ENCODE measurements at places on chromosomes 1 and 21.

DNA sequence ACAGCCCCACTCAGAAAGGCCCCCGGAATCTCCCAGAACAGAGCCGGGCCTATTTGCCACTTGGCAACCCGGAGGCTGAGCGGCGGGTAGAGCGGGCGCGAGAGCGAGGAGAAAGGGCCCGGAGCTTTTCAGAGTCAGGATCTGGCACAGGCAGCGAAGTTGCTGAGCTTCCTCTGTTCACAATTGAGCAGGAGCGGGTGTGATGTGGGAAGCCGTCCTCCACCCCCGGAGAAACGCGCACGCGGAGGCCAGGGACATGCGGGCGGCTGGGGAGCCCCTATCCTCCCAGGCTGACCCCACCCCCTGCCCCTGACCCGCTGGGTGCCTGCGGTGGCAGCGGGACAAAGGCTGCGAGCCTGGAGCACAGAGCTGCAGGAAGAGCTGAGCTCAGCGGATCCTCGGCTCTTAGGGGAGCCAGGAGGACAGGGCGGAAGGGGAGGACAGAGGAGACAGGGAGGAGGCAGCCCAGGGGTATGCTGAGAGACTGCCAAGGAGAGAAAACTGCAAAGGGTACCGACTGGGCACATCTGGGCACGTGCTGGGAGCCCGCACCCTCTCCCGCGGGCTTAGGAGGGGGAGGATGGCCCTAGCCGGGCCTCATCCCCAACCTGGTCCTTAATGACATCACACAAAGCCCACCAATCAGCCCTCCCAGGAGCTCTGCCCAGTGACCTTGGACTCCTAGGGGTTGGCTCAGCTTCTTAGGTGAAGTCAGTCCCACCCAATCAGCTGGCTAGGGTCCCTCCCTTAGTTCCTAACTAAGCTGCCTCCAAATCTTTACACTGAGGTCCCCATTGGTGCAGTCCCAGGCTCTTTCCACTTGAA is 9.3 kb downstream of the KIF21B start:
- no peak for DNase-seq

- no peak for DNase-seq
These were observed 310.0 kb downstream of the LMO4 start for GRCh38 chr1:87638636-87639035.

DNA sequence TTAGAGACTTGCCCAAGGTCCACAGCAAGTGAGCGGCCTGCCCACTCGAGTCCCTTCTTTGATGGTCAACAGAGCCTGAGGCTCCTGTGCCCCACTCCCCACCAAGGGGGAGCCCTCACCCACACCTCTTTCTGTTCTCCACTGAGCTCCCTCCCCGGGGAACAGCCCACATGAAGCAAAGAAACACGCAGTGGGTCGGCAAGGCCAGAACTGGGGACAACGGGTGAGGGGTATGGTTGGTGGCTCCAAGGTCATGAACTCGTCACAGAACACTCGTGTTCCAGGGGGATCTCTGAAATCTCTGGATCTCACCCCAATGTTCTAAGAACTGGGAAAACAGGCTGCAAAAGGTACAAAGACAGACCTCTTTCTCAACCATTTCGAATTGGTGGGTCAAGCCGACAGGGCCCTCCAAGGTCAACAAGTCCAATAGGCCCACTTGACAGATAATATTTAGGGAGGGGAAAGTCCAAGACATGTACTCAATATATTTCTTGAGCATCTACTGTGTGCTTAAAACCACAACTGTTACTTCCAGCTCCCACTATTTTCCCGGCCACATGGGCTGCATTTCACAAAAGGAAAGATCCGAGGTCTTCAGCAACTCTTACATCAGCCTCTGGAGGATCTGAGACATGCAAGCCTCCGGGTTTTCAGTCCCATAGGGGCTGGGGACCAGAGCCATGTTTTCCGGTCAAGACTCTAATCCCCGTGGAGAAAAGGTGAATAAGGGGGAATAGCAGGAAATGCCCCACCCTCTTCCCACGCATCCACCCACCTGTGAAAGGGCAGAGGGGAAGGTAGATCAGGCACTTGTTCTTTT is 1.1 kb upstream of the RAP1GAP start:
- no peak for DNase-seq

GRCh38 chr1:59506952-59507351 is 210.1 kb downstream of the FGGY start:
- DNase-seq, result no peak

DNA sequence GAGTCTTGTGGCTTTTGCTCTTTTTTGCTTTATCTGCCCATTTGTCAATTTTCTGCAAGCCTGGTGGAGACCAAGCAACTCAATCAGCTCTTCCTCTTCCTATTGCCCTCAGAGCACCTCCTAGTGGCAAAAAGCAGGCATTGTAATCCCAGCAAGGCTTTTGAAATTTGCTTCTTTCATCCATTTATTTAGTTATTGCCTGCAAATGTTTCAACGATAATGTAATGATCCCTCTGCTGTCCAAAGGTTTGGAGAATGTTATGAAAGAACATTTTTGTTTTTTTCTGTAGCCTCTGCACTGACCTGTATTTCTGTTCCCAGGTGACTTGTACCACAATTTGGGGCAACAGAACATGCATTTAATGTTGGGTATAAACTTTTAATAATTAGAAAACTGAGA is 127.8 kb downstream of the GABPA start:
- no peak for DNase-seq

DNA sequence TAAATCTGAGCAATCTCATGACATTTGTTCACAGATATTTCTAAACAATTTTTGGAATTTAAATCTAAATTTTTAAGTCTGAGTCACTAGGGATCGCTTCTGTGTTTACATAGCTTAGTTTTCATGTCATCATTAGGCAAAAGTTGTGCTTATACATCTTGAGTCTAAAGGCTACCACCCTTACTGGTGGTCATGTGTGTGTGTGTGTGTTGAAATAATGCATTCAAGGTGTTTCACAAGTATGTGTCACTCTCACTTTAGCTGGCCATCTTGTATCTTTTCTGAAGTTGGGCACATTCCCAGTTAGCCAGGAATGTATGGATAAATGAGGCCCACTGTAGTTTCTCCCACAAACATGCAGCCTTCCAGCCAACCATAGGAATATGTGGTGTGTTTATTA is 1162.5 kb upstream of the PRMT6 start:
- no peak for DNase-seq

GRCh38 chr1:26787381-26787705 is 407 bp upstream of the PIGV start:
- no peak for DNase-seq

- DNase-seq, result no peak
These were observed 158.5 kb downstream of the TSEN15 start for GRCh38 chr1:184210031-184210430.

- DNase-seq, result no peak
These were observed 30.2 kb upstream of the SELENON start for GRCh38 chr1:25769625-25770383.

DNA sequence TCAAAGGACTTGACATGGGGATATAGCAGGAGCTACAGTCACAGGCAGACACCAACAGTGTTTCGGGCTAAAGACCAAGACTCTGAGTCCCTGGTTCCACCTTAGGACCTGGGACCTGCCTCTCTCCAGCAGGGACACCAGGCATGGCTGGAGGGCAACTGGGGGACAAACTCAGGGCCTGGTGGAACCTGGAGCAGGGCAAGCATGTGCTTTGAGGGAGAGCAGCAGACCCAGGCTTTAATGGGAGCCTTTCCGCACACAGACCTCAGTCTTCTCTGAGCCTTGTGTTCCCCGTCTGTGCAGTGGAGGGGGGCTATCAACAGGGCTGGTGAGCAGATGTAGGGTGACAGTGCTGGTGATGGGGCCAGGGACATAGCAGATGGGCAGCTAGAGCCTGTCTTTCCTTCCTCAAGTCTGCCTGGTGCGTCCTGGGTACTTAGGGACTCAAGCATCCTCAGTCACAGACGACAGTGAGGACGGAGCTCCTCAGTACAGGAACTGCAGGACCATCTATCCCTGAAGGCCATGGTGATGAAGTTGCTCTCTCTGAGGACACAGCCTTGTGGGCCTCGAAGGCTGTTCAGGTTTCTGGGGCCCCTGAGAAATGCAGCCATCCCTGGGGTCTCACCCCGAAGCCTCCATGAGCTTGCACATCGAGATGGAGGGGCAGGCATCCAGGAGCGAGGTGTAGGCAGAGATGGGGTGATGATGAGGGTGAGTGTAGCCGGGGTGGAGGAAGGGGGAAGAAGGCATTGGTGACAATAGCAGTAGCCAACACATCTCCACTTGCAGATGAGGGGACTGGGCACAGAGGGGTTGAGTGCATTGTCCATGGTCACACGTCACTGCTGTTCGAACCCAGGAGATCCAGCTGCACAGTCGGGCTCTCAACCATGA is 593.4 kb downstream of the PTPRU start:
- DNase-seq, result no peak

- DNase-seq, result no peak
These were observed 39.5 kb downstream of the PTPRC start for GRCh38 chr1:198678301-198678836.

DNA sequence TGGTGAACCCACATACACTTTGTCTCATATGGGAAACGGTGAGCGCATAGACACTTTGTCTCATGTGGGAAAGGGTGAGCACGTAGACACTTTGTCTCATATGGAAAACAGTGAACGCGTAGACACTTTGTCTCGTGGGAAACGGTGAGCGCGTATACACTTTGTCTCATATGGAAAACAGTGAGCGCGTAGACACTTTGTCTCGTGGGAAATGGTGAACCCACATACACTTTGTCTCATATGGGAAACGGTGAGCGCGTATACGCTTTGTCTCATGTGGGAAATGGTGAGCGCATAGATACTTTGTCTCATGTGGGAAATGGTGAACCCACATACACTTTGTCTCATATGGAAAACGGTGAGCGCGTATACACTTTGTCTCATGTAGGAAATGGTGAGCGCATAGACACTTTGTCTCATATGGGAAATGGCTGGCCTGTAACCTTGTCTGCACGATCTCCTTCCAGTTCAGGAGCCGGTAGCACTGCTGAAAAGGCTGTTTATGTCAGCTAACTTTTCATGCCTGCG is 50.7 kb upstream of the TRAPPC10 start:
- DNase-seq, result no peak

DNA sequence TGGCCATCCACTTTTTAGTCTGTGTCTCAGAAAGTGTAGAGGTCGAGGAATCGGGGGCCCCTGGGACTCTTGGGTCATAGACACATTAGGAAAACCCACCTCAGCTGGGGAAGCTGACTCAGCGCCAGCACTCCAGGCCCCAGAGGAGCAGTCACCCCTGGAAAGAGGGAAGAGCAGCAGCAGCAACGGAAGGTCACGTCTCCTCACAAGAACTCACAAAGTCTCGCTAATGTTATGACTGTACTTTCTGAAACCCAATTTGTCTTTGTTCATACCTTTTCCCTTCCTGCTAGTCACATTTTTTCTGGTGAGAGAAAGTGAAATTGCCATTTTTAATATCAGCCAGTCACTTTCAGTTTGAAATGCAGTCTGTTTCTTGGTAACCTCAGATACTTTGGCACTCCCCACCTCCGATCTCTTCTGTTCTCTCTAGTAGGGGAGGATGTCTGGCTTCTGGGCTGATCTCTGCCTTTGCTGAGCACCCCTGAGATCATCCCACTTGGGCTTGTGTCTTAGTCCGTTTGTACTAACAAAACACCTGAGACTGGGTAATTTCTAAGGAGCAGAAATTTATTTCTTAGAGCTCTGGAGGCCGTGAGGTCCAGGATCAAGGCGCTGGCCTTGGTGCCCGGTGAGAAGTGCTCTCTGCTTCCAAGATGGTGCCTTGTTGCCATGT is 6.0 kb upstream of the NLRP3 start:
- no peak for DNase-seq

DNA sequence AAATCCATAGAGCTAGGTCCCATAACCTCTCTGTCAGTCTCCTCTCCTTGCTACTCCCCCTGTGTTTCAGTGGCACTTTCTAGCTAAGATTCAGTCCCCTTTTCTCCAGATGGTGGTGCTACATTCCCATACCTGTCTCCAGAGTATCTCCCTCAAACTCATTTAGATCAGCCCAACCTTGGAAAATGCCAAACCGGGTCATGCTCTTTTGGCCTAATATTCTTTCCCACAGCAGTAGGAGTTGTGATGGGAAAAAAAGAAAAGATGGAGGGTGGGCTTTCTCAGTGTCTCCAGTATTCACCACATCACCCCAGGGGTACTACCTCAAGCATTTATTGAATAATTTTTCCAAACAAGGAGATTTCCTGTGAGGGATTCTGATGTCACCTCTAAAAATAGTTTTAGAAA is 3.2 kb upstream of the RXFP4 start:
- no peak for DNase-seq

GRCh38 chr1:70063861-70064260 is 141.5 kb downstream of the LRRC40 start:
- DNase-seq, result no peak

GRCh38 chr1:222275001-222275728 is 272.7 kb downstream of the HHIPL2 start:
- DNase-seq, result no peak

DNA sequence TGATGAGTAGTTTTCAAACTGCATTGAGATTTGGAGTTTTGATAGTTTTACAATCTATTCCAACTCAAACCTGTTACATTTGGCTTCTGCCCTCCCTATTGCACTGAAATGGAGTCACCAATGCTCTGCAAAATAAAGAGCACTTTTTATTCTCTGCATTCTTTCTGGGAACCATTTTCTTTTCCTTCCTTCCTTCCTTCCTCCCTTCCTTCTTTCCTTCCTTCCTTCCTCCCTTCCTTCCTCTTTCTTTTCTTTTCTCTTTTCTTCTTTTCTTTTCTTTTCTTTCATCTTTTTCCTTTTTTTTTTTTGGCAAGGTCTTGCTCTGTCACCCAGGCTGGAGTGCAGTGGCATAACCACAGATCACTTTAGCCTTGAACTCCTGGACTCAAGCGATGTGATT is 114.2 kb downstream of the TBX19 start:
- no peak for DNase-seq

GRCh38 chr1:10179406-10180091 is 30.8 kb upstream of the KIF1B start:
- no peak for DNase-seq

- no peak for DNase-seq
These were observed 6.1 kb downstream of the SLC25A44 start for GRCh38 chr1:156200044-156200443.

GRCh38 chr1:10632691-10633090 is 157.9 kb downstream of the PEX14 start:
- no peak for DNase-seq

- no peak for DNase-seq
These were observed 444.2 kb downstream of the GPATCH2 start for GRCh38 chr1:217186664-217187063.

GRCh38 chr1:228210712-228211530 is 3.1 kb downstream of the OBSCN start:
- DNase-seq, result no peak
